ENCODE measurements at places on chromosomes 6 and 20. TPM values are rescaled to one million over a fixed set of nuclear protein-coding genes. Genes with fewer than 3 reads are reported as not detected.

DNAH8 gene
- 0.27 TPM for polyA plus RNA-seq

SLC22A7 gene
- 0.24 TPM for polyA plus RNA-seq

SIRPA gene
- polyA plus RNA-seq, result 29.0 TPM

DNA sequence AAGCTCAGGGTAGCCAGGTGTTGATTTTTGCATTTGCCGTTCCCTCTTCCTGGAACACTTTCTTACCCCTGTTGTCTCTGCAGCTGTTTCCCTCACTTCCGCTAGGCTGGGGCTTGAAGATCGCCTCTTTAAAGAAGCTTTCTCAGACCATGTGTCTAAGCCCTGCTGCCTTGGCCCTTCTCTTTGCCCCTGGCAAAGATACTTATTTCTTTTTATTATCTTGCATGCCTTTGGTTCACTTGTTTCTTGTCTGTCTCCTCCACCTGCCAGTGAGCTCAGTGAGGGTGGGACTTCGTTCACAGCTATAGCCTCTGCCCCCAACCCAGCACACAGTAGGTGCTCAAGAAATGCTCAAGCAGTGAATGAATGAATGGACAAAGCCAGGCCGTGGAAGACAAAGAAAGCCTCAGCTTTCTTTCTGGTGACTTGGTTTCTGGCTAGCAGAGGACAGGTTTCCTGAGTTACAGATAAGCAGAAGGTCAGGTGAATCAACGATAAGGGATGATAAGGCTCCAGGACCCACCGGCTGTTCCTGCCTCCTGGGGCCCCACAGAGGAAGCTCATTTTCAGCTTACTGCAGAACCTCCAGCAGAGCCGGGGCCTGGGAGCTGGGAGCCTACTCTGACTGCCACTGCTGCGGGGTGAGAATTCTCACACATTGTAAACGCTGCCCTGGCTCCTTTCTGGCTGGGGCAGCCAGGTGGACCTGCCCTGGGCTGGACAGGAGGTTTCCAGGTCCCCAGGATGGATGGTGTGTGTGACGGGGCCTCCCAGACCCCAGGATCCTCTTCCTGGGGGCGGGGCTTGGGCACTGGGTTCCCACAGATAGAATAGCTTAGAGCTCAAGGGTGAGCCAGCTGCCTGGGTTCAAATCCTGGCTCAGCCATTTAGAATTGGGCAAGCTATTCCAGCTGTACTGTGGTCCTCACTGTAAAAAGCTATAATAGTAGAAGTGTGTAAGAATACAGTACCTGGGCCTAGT lies 29.8 kb downstream of the SNAI1 start:
- no peak for DNase-seq

DNA sequence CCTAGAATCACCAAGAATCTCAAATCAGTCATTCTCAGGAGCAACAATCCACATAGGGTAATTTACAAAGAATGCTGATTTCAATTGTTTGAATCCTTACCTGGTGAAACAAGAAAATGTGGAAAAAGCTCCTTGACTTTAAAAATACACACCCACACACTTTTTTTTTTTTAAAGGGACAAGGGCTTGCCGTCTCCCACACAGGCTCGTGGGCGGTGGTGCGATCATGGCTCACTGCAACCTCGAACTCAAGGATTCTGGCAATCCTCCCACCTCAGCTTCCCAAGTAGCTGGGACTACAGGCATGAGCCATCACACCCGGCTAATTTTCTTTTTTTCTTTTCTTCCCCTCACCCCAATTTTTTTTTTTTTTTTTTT lies 30.7 kb downstream of the PARD6B start:
- DNase-seq, result no peak

- DNase-seq, result no peak
These were observed 98.2 kb downstream of the CLIC5 start for GRCh38 chr6:45917439-45917838.

DNA sequence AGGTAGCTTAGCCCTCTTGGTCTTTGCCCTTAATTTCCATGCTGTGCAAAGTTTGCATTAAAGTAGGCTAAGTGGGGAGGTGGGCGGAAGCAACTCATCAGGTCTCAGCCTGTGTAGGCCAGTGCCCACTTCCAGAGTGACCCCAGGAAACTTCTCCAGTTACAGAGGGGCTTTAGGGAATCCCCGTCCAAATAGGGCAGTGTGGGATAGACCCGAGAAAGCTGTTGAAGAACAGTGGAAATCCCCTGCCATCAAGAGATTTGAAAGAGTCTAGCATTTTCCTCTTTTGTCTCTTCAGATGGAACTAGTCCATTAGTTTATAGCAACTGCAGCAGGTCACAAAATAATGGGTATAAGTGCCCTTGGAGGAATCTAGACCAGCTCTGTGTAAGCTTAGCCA lies 20.2 kb downstream of the SF3B5 start:
- no peak for DNase-seq

DNA sequence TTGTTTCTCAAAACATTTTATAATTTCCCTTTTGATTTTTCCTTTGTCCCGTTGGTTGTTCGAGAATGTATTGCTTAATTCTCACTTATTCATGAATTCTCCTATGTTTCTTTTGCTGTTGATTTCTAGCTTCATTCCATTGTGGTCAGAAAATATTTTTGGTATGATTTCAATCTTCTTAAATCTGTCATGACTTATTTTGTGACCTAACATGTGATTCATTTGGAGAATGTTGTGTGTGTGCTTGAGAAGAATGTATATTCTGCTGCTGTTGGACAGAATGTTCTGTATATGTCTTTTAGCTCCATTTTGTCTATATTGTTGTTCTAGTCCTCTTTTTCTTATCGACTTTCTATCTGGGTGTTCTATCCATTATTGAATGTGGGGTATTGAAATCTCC lies 286.2 kb upstream of the RNF217 start:
- DNase-seq, result no peak

GRCh38 chr6:27811451-27811772 lies 100.8 kb downstream of the OR2B2 start:
- no peak for DNase-seq

Data from right renal pelvis (tissue), 4 donors.